Pancreas (tissue), 10 donors: ENCODE measurements at places on chromosomes 6 and 20. TPM values are rescaled to one million over a fixed set of nuclear protein-coding genes. Genes with fewer than 3 reads are reported as not detected.

DNA sequence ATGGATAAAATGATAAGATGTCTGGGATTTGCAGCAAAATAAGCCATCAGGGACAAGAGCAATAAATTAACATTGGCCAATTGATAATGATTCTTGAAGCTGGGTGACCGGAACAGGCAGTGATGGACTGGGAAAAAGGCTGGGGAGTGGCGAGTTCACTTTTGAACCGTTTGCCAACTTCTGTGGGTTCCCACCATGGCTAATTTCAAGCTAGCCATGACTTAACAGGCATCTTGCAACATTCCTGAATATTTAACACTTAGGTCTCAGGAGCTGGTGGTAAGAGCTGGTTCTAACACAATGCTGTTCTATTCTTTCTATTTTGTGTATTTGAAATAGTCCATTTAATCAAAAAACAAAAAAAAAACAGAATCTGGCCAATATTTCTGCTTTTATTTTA, 37.6 kb upstream of the CD83 start:
- H3K27ac ChIP-seq: no peak overlapping the region
- no peak overlapping the region for H3K4me3 ChIP-seq
- H3K36me3 ChIP-seq: no peaks in the 10 kb centered on the region
- H3K4me1 ChIP-seq: peaks cover 7% of the 10 kb centered on the region

DNA sequence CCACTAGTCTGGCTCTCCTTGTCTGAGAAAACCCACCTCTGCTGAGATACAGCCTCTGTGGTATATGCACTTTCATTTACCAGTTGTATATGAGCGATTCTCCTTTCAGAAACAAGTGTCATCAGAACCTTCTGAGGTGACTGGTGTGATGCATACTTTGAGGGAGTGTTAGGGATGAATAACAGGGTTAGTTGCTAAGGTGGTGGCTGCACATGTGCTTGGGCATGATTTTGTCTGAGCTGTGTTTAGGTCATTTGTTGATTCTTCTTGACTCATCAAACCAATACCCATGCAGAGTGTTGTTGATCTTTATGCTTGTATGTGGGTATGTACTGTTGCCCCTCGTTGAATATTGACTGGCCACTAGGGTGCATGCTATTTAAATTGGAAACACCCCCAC, 25.7 kb downstream of the DTD1 start:
- H3K27ac ChIP-seq: no peak overlapping the region
- H3K4me3 ChIP-seq: no peak overlapping the region
- DNase-seq: no peak
- no peaks in the 10 kb centered on the region for H3K36me3 ChIP-seq
- no peaks in the 10 kb centered on the region for H3K4me1 ChIP-seq

GRCh38 chr20:8790442-8791074, 278.3 kb upstream of the PLCB4 start:
- no peaks in the 10 kb centered on the region for H3K27me3 ChIP-seq
- no peak overlapping the region for H3K27ac ChIP-seq
- no peak for DNase-seq
- H3K36me3 ChIP-seq: no peaks in the 10 kb centered on the region
- H3K4me1 ChIP-seq: no peaks in the 10 kb centered on the region

GRCh38 chr20:40294175-40294574, 394.9 kb downstream of the MAFB start:
- DNase-seq: no peak
- no peaks in the 10 kb centered on the region for H3K4me1 ChIP-seq
- no peaks in the 10 kb centered on the region for H3K36me3 ChIP-seq
- H3K27me3 ChIP-seq: no peaks in the 10 kb centered on the region
- no peak overlapping the region for H3K4me3 ChIP-seq
- H3K27ac ChIP-seq: no peak overlapping the region

GRCh38 chr6:125852587-125852986, 61.8 kb downstream of the NCOA7 start:
- DNase-seq: no peak
- no peaks in the 10 kb centered on the region for H3K27me3 ChIP-seq
- H3K4me1 ChIP-seq: no peaks in the 10 kb centered on the region
- no peak overlapping the region for H3K4me3 ChIP-seq
- no peak overlapping the region for H3K27ac ChIP-seq

- no peaks in the 10 kb centered on the region for H3K36me3 ChIP-seq
- peaks cover 28% of the 10 kb centered on the region for H3K4me1 ChIP-seq
- no peaks in the 10 kb centered on the region for H3K27me3 ChIP-seq
- H3K27ac ChIP-seq: no peak overlapping the region
- no peak for DNase-seq
These were observed 73.3 kb downstream of the ADGRG6 start for GRCh38 chr6:142374965-142375733.

The GPLD1 gene
- 0.98 TPM for total RNA-seq

The HLA-DPA1 gene
- total RNA-seq: 9.2 TPM

The PPIL6 gene
- 3.4 TPM for total RNA-seq
